ENCODE measurements at places on chromosomes 16 and 17. TPM values are rescaled to one million over a fixed set of nuclear protein-coding genes. Genes with fewer than 3 reads are reported as not detected.

KRTAP4-3 gene
- not detected for total RNA-seq

SLC38A8 gene
- not detected for total RNA-seq

GAS2L2 gene
- 0.23 TPM for total RNA-seq

SPEM1 gene
- not detected for total RNA-seq

SULT1A2 gene
- 0.76 TPM for total RNA-seq

TMEM238L gene
- total RNA-seq = not detected

GRCh38 chr16:69905171-69905555, 46.0 kb upstream of the CLEC18A start:
- DNase-seq = no peak

DNA sequence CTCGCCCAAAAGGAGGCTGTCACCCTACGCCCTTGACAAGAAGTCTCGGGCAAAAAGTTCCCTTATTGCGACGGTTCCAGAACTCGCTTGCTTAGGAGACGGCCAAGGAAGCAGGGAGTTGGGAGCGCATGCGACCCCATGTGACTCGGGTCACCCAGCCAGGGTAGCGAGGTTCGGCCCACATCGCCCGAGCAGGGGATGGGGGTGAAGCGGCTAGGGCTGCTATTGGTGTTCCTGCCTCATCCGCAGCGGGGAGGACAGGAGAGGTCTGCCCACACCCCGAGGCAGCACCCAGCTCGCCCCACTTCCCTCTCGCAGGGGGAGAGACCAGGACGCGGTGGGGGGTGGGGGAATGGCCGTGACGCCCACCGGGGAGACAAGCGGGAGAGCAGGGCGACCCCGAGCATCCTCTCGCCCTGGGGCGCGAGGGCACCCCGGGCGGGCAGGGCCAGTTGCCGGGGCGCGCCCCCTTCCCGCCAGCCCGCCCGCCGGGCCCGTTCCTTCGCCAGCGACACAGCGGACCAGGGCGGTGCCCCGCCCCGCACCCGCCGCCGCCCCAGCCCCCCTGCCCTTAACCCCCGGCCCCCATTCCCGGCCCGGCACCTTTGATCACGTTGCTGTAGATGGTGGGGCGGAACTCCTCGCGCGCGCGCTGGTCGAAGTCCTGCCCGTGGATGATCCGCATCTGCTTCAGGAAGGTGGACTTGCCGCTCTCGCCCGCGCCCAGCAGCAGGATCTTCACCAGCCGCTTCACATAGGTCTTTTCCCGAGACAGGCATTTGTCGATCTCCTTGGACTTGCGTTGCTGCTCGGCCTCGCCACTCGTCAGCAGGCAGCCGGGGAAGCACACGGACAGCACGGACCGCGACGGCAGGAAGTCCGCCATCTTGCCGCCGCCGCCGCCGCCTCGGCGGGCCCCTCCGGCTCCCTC, 567 bp downstream of the GNA13 start:
- peak; percentile 55 for DNase-seq

GRCh38 chr17:13544292-13544691, 57.4 kb downstream of the HS3ST3A1 start:
- peak; percentile 94 for DNase-seq

GRCh38 chr17:6755731-6756184, at the start of gene XAF1:
Gene XAF1 (plus strand): TSS chr17:6756046. CDS start chr17:6756079, 33 bp downstream.
- no peak for DNase-seq

DNA sequence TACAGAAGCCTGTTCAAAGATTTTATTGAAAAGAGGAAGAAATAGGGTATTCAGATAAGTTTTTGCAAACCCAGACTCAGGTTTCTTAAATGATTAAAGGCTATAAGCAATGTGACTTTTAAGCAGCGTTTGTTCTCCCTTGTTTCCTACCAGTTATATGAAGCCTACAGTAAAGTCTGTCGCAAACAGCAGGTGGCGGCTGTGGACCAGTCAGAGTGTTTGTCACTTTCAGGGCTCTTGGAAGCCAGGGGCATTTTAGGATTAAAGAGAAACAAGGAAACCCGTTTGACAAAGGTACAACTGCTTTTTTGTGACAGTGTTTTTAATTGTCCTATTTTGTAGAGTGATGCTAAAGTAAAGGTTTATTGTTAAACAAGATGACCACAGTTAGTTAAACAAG, 7.7 kb upstream of the RARA start:
- no peak for DNase-seq

- DNase-seq = peak; percentile 56
These were observed 348.3 kb downstream of the CPPED1 start for GRCh38 chr16:12455287-12455798.

GRCh38 chr16:17657045-17657444, 186.3 kb upstream of the XYLT1 start:
- no peak for DNase-seq

- peak; percentile 48 for DNase-seq
These were observed 69.4 kb upstream of the NKD1 start for GRCh38 chr16:50478773-50479149.

DNA sequence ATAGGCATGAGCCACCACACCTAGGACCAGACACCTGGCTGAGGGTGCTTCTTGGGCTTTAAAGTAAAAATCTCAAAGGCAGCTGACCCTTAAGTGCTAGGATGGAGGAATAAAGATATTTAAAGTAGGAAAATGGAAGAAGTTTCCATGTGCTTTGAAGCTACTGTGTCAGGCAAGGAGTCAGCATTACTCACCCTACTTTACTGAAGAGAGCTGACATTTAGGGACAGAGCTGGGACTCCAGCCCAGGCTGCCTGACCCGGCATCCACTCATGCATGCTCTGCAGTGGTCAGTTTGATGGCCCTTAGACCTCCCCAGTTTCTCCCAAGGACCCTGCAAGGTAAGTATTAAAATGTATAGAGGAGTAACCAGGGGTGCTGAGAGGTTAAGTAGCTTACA, 124.7 kb upstream of the PLCG2 start:
- no peak for DNase-seq

- DNase-seq = no peak
These were observed 211.3 kb downstream of the ENGASE start for GRCh38 chr17:79285973-79286372.
